Endodermal cell (in vitro differentiated cells): ENCODE measurements at places on chromosomes 12 and 14.

DNA sequence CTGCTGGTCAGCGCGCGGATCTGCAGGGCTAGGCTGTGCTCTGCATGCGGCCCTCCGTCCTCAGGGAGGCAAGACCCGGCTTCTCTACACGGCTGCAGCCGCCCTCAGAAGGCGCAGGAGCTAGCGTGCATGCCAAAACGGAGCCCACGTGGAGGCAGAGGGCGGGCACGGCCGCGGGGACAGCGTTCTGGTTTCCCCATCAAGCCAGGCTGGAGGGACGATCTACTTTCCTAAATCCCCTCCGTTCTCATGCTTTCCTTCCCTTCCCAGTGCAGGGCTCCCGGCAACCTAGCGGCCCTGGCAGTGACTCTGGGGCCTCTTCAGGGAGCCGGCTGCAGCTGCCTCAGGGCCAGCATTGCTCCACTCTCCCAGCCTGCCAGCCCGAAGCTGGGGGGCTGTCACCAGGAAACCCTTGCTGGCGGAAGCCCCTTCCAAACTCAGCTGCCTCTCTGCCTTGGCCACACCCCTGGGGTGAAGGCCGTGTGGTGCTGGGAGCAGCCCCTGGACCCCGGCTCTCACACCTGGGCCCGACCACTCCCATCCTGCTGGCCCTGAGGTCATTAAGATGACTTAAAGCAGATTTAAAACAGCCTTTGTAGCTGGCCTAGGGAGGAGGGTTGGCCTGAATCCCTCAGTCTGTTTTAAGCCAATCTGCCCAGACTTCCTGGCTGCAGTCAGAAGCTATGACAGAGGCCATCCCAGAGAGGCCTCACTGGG, 9.2 kb upstream of the GOLGA3 start:
- no peaks in the 10 kb centered on the region for H3K4me1 ChIP-seq
- no peaks in the 10 kb centered on the region for H3K27me3 ChIP-seq
- no peak overlapping the region for H3K4me3 ChIP-seq

DNA sequence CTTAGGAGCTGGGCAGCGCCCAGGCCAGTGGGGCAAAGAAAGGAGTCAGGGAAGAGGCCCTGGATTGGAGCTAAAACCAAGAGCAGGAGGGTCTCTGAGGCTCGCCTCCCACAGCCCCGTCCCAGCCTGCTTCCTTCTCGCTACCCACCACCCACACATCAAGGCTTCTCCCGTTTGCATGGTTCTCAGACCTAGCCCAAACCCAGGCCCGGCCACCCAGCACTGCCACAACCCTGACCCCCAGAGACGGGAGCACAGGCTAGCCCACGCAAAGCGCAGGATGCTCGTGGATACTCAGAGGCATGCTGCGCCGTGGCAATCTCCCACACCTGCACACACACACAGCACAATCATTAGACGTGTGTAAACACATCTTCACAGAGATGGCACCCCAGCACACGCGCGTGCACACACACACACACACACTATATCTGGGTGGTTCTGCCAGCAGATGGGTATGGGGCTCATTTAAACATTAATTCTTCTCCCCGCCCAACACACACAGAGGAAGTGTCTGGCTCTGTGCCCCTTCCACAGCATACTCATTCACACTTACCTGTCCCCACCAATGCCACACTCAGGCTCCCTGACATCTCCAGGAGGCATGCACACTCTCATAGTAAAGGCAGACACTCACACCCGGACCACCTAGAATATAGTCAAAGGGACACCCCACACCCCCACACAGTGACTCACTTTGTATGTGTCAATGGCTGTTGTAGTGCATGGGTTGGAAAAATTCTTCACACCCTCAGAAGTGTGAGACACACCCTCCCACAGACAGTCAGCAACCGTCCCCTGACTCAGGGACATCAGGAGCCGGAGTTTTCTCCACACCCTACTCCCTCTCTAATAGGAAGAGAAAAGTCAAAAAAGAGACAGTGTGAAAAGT, 1.1 kb downstream of the CARMIL3 start:
- H3K27ac ChIP-seq, result no peak overlapping the region
- DNase-seq, result peak; percentile 21
- H3K36me3 ChIP-seq, result no peaks in the 10 kb centered on the region
- no peaks in the 10 kb centered on the region for H3K4me1 ChIP-seq

- no peaks in the 10 kb centered on the region for H3K36me3 ChIP-seq
- H3K4me3 ChIP-seq, result no peak overlapping the region
- H3K4me1 ChIP-seq, result no peaks in the 10 kb centered on the region
- peaks cover 38% of the 10 kb centered on the region for H3K27me3 ChIP-seq
- no peak for DNase-seq
Observed at GRCh38 chr12:72269491-72269890, 2.7 kb upstream of the TRHDE start.

DNA sequence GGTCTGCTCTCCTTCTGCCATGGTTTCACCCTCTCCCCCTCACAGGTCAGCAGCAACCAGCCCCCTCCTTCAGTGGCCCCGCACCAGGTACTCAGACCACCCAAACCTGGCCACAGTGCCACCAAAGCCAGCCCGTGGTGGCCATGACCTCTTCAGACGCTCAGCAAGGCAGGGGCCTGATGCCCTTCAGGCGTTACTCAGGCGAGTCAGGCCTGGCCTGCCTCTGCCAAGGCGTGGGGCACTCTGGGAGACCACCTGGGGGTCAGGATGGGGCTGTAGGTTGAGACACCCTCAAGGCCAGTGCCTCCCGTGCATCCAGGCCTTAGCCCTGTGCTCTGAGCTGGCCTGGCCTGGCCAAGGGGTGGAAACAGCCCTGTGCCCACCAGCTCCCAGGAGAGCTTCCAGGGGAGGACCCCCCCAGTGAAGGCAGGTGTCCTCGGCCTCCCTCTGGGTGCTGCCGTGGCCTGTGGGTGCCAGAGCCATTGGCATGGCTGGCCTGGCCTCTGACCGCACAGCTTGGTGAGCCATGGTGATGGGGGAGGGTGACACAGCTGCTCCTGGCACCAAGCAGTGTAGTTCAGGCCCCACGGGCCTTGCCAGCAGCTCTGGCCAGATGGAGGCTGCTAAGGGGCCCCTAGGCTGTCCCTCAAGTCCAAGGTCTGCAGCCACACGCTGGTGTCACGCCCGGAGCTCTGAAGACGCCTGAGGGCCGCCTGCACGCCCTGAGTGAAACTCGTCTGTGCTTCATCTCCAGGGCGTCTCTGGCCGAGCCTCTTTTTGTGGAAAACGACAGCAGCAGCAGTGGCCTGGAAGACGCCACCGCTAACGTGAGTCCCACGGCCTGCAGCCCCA, 15.1 kb downstream of the XRCC3 start:
- no peak overlapping the region for H3K4me3 ChIP-seq
- peak overlapping the region; percentile 66 for H3K27ac ChIP-seq

GRCh38 chr12:25242981-25243679, 7.6 kb downstream of the KRAS start:
- no peaks in the 10 kb centered on the region for H3K27me3 ChIP-seq
- H3K4me3 ChIP-seq, result no peak overlapping the region
- no peak for DNase-seq
- peaks cover 8% of the 10 kb centered on the region for H3K4me1 ChIP-seq

GRCh38 chr12:47721431-47721973, 3.8 kb downstream of the ENDOU start:
- peaks cover 6% of the 10 kb centered on the region for H3K4me1 ChIP-seq
- H3K36me3 ChIP-seq, result no peaks in the 10 kb centered on the region
- H3K27me3 ChIP-seq, result no peaks in the 10 kb centered on the region

GRCh38 chr12:40794087-40794486, 101.8 kb downstream of the CNTN1 start:
- H3K36me3 ChIP-seq, result no peaks in the 10 kb centered on the region
- no peaks in the 10 kb centered on the region for H3K27me3 ChIP-seq
- no peak overlapping the region for H3K27ac ChIP-seq
- DNase-seq, result no peak
- H3K4me1 ChIP-seq, result no peaks in the 10 kb centered on the region

GRCh38 chr12:128338386-128339125, 71.6 kb downstream of the TMEM132C start:
- DNase-seq, result peak; percentile 63
- H3K36me3 ChIP-seq, result no peaks in the 10 kb centered on the region
- no peaks in the 10 kb centered on the region for H3K4me1 ChIP-seq
- H3K27ac ChIP-seq, result peak overlapping the region; percentile 91
- peak overlapping the region; percentile 58 for H3K4me3 ChIP-seq

GRCh38 chr14:100818221-100818699, 7.7 kb upstream of the MEG3 start:
- peaks cover 25% of the 10 kb centered on the region for H3K4me1 ChIP-seq
- no peak overlapping the region for H3K4me3 ChIP-seq
- H3K27ac ChIP-seq, result no peak overlapping the region
- peak; percentile 51 for DNase-seq
- no peaks in the 10 kb centered on the region for H3K36me3 ChIP-seq

- peak overlapping the region; percentile 48 for H3K27ac ChIP-seq
- no peaks in the 10 kb centered on the region for H3K36me3 ChIP-seq
- DNase-seq, result peak; percentile 88
- peaks cover 3% of the 10 kb centered on the region for H3K4me1 ChIP-seq
- H3K27me3 ChIP-seq, result peaks cover 28% of the 10 kb centered on the region
- peak overlapping the region; percentile 84 for H3K4me3 ChIP-seq
Observed at GRCh38 chr12:95548056-95548538, 3.2 kb downstream of the USP44 start.

GRCh38 chr12:91326058-91327027, 143.7 kb upstream of the DCN start:
- H3K4me3 ChIP-seq, result no peak overlapping the region
- no peaks in the 10 kb centered on the region for H3K4me1 ChIP-seq
- H3K27ac ChIP-seq, result no peak overlapping the region
- H3K36me3 ChIP-seq, result no peaks in the 10 kb centered on the region

GRCh38 chr12:94770791-94771190, 120.4 kb upstream of the TMCC3 start:
- H3K27me3 ChIP-seq, result no peaks in the 10 kb centered on the region
- no peak overlapping the region for H3K4me3 ChIP-seq
- no peak for DNase-seq
- no peak overlapping the region for H3K27ac ChIP-seq
- H3K4me1 ChIP-seq, result no peaks in the 10 kb centered on the region

DNA sequence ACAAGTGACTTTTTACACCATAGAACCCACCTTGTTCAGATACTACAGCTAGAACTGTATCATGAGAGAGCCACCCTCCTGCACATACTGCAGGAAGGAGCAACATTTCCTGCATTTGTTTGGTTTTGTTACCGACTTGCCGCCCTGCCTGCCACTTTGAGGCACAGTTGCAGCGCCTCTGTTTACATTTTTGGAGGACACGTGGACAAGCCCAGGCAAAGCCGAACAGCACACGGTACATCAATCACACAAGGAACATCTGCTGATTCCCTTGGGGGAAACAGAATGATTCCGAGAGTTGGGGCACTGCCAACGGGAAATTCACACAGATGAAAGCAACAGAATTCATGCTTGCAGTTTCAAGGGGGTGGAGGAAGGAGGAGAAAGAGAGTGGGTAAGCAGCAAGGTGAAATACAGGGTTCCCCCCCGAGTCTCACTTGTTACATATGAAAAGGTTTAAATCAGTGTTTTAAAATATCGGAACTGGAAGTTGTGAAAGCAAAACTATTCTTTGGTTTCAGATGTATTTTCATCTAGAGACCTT, 110.7 kb downstream of the BTG1 start:
- no peaks in the 10 kb centered on the region for H3K36me3 ChIP-seq
- H3K27ac ChIP-seq, result no peak overlapping the region
- H3K4me1 ChIP-seq, result no peaks in the 10 kb centered on the region
- no peak overlapping the region for H3K4me3 ChIP-seq
- DNase-seq, result no peak

DNA sequence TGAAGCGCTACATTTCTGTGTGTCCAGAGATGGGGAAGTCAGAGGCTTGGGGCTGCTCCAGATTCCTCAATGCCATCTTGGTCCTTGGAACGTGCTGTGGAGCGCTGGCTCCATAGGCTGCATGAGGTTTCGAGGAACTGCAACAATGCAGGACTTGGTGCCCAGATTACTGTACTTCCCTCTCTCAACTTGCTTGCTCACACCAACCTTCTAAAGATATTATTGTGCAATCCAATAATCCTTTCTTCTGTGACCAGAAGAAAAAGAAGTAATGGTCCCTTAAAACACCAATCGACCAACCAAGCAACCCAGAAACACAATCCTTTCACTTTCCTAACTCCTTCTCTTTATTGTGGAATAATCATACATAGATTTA, 3.7 kb downstream of the PRICKLE1 start:
- no peak overlapping the region for H3K27ac ChIP-seq
- H3K36me3 ChIP-seq, result peaks cover 16% of the 10 kb centered on the region
- H3K4me3 ChIP-seq, result no peak overlapping the region
- no peak for DNase-seq
- H3K27me3 ChIP-seq, result peaks cover 2% of the 10 kb centered on the region

DNA sequence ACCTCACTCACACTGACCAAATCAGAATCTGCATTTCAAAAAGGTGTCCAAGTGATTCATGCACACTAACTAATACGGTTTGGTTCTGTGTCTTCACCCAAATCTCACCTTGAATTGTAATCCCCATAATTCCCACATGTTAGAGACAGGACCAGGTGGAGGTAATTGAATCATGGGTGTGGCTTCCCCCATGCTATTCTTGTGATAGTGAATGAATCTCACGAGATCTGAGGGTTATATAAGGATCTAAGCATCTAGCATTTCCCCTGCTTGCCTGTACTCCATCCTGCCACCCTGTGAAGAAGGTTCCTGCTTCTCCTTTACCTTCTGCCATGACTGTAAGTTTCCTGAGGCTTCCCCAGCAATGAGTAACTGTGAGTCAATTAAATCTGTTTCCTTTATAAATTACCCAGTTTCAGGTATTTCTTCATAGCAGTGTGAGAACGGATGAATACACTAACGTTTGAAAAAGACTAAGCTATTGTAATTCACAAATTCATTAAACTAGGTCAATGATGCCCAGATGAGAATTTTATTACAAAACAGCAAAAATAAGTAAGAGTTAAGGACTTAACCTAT, 759.1 kb downstream of the GALC start:
- no peaks in the 10 kb centered on the region for H3K4me1 ChIP-seq
- H3K27me3 ChIP-seq, result no peaks in the 10 kb centered on the region

DNA sequence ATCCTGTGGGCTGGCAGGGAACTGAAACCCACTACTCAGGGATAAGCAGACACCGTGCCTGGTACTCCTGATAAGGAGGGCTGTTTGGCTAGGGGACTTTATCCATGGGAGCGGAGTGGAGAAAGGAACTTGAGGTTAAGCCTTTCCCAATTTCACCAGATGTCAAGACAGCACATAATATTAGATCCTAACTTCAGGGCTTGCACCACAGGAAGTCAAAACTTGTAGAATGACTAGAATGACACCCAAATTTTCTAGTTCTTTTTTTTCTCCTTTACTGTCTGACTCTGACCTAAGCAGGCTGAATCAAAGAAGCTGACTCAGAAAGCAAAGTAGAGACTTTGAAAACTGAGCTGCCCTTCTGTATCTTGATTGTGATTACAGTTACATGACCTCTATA, 7.1 kb upstream of the CGRRF1 start:
- no peak overlapping the region for H3K4me3 ChIP-seq
- H3K4me1 ChIP-seq, result peaks cover 1% of the 10 kb centered on the region
- no peaks in the 10 kb centered on the region for H3K36me3 ChIP-seq
- no peak overlapping the region for H3K27ac ChIP-seq

GRCh38 chr14:103140316-103141109, 17.3 kb downstream of the TNFAIP2 start:
- H3K4me1 ChIP-seq, result peaks cover 4% of the 10 kb centered on the region
- no peaks in the 10 kb centered on the region for H3K36me3 ChIP-seq
- no peak overlapping the region for H3K27ac ChIP-seq
- H3K4me3 ChIP-seq, result no peak overlapping the region
- no peaks in the 10 kb centered on the region for H3K27me3 ChIP-seq
- peak; percentile 60 for DNase-seq
